Immature natural killer cell (primary cell): ENCODE measurements at places on chromosomes 5 and 9. TPM values are rescaled to one million over a fixed set of nuclear protein-coding genes. Genes with fewer than 3 reads are reported as not detected.

The SPINK4 gene
- not detected for polyA plus RNA-seq

DNA sequence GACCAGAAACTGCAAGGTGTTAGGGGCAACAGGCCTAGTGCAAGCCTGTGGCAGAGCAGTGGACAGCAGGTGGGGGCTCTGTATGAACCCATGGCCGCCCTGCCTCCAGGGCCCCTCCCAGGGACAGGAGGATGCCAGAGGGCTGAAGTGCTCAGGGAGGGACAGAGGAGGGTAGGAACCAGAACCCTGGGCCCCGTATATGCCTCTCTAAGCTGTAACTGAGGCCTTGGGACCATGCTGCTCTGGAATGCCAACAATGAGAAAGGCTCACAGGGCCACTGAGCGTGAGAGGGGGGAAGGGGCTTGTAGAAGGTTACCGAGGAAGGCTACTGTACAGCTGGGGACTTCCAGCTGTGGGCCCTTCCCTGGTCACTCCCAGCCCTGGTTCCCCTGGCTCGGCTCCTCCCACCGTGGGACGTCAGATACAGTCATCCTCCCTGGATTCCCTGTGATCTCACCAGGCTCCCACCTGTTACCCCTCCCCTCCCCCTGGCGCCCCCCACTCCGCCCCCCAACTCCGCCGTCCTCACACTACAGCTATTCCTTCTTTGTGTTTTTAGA, 21.1 kb downstream of the AQP7 start:
- no peaks in the 10 kb centered on the region for H3K27me3 ChIP-seq
- no peaks in the 10 kb centered on the region for H3K36me3 ChIP-seq
- no peaks in the 10 kb centered on the region for H3K4me1 ChIP-seq
- H3K4me3 ChIP-seq = no peak overlapping the region
- no peak overlapping the region for H3K27ac ChIP-seq

- DNase-seq = no peak
- H3K4me3 ChIP-seq = no peak overlapping the region
- H3K36me3 ChIP-seq = no peaks in the 10 kb centered on the region
Measured at GRCh38 chr9:113503131-113503541, 39.6 kb downstream of the RGS3 start.

The PRRT1B gene
- polyA plus RNA-seq = not detected

DNA sequence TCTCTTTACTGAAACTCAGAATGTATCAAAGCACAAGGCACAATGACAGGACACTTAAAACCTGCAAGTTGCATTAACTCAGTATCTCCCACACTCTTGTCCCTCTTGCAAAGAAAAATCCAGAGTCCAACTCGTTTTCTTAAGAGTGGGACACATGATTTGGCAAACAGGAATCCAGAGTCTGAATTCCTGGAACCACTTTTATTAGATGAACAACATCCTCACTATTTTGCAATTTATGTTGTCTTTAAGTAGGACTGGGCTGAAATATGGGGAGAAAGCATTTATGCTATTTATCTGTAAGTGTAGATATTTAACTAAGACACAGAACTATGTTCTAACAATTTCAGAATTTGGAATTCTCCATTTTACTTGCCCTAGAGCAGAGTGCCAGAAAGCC, 69.1 kb downstream of the ABCA1 start:
- H3K4me1 ChIP-seq = no peaks in the 10 kb centered on the region
- H3K27ac ChIP-seq = no peak overlapping the region
- H3K36me3 ChIP-seq = no peaks in the 10 kb centered on the region
- no peak for DNase-seq

DNA sequence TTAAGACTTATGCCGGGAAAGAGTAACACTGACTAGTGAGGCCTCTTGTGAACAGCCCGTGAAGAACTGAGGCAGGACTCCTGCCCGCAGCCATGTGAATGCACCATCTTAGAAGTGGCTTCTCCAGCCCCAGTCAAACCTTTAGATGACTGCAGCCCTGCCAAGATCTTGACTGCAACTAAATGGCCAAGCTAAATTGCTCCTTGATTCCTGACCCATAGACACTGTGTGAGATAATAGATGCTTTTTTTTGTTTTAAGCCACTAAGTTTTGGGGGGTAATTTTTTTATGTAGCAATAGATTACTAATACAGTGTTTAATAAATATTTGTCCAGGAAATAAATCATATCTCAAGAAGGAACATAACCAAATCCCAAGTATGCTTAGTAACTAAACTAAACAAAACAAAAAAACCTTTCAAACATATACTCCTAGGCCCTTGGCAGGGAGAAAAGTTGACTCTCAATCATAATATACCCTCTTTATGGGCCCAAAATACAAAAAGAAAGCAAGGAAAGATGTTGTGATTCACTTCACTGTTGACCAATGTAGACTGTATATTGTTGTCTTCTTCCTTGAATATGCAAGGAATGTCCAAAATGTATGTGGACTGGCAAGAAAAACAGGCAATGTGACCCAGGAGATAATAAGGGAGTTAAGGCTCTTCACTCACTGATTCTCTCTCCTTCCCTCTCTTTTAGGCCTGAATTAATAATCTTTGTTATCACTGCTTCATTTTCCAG, 79.7 kb upstream of the ZNF366 start:
- DNase-seq = no peak
- no peaks in the 10 kb centered on the region for H3K4me1 ChIP-seq
- no peaks in the 10 kb centered on the region for H3K36me3 ChIP-seq
- H3K4me3 ChIP-seq = no peak overlapping the region

The CCDC192 gene
- polyA plus RNA-seq = not detected

The SLC6A18 gene
- polyA plus RNA-seq = not detected

- no peaks in the 10 kb centered on the region for H3K36me3 ChIP-seq
- H3K27ac ChIP-seq = no peak overlapping the region
- H3K27me3 ChIP-seq = no peaks in the 10 kb centered on the region
- no peak overlapping the region for H3K4me3 ChIP-seq
- H3K4me1 ChIP-seq = peaks cover 13% of the 10 kb centered on the region
Measured at GRCh38 chr5:138468966-138469539, 3.8 kb downstream of the EGR1 start.

DNA sequence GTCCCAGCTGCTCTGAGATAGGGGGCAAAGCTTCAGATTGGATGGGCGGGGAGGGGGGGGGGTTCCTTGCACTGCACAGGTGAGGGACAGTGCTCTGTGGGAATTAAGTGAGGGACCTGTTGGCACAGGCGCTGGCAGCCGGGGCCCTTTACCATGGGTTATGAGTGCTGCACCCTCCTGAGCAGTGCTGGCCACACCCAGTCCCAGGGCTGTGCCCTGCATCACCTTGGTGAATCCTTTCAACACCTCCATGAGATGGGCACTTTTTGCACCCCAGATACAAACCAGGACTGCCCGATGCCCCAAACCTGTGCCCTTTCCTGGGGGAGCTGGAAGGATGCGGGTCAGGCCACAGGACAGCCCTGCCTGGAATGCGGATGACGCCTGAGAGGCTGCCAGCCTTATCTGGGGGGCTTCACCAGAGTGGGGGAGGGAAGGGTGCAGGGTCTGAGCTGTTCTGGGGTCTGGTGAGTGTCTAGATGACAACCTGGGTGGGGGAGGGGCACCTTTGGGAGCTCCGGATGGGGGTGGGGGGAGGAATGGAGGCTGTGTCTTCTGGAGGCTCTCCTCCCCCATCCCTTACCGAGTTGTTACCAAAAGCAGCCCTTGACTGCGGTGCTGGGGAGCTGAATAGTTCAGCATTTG, 5.2 kb downstream of the CRB2 start:
- H3K4me3 ChIP-seq = no peak overlapping the region
- no peak for DNase-seq
- H3K27me3 ChIP-seq = peaks cover 6% of the 10 kb centered on the region
- no peak overlapping the region for H3K27ac ChIP-seq

The TAF1L gene
- polyA plus RNA-seq = not detected

The ZNF608 gene
- not detected for polyA plus RNA-seq

DNA sequence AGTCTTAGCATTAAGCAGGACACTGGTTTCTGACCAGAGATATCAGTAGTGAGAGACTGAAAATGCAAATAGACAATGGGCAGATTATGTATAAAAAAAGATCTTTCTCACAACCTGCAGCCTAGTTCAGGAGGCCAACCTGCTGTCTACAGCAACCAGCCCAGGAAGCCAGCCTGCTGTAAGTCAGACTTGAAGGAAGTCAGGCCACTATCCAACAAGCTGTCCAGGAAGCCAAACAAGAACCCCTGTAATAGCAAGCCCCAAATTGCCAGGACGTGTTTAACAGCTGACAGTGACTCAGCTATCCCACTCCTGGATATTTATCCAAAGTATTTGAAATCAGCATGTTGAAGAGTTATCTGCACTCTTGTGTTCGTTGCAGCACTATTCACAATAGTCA, 121.8 kb upstream of the SPIN1 start:
- no peak overlapping the region for H3K27ac ChIP-seq
- H3K27me3 ChIP-seq = peaks cover 5% of the 10 kb centered on the region
- no peaks in the 10 kb centered on the region for H3K36me3 ChIP-seq
- no peak overlapping the region for H3K4me3 ChIP-seq
- H3K4me1 ChIP-seq = no peaks in the 10 kb centered on the region

- no peak for DNase-seq
- H3K4me3 ChIP-seq = no peak overlapping the region
- H3K27me3 ChIP-seq = no peaks in the 10 kb centered on the region
- peak overlapping the region; percentile 29 for H3K27ac ChIP-seq
Measured at GRCh38 chr5:142894315-142894714, 124.1 kb downstream of the ARHGAP26 start.

DNA sequence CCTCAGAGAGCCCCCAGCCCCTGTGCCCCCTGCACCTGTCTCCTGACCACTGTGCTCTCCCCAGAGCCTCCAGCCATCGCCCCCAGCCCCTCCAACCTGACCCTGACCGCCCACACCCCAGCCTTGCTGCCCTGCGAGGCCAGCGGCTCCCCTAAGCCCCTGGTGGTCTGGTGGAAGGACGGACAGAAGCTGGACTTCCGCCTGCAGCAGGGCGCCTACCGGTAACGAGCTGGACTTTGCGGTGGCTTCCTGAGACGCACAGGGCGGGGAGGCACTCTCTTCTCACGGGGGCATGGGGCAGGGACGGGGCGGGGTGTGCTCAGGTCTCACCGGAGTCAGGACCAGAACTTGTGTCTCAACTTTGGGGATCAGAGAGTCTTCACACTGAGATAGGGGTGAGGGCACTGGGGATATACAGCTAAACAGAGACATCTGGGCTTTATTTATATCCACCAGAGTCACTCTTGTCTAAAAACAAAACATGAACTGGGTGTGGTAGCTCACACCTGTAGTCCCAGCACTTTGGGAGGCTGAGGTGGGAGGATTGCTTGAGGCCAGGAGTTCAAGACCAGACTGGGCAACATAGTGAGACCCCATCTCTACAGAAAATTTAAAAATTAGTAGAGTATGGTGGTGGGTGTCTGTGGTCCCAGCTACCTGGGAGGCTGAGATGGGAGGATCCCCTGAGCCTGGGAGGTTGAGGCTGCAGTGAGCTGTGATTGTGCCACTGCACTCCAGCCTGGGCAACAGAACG, 46.1 kb upstream of the ASS1 start:
- DNase-seq = no peak
- H3K4me1 ChIP-seq = no peaks in the 10 kb centered on the region
- H3K27ac ChIP-seq = no peak overlapping the region

The GADD45G gene
- not detected for polyA plus RNA-seq

The SLC25A25 gene
- 8.8 TPM for polyA plus RNA-seq

DNA sequence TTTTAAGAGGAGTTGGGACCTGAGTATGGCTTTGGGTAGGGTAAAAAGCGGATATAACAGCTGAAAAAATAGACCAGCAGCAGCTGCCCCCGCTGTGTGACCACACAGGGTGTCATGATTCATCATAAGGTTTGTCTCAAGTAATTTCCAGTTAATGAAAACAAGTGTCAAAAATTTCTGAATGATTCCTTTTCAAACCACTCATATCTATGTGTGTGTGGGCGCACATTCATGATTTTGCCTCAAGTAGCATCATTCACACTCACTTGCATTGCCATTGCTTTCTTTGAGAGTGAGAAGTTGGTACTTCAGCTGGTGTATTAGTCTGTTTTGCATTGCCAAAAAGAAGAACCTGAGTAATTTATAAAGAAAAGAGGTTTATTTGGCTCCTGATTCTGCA, 12.1 kb upstream of the TNFAIP8 start:
- H3K27ac ChIP-seq = peak overlapping the region; percentile 34
- DNase-seq = peak; percentile 42
- H3K4me3 ChIP-seq = peak overlapping the region; percentile 70
- peaks cover 2% of the 10 kb centered on the region for H3K27me3 ChIP-seq

GRCh38 chr9:119280740-119281485, 88.3 kb downstream of the BRINP1 start:
- no peak overlapping the region for H3K4me3 ChIP-seq
- no peak overlapping the region for H3K27ac ChIP-seq
- H3K4me1 ChIP-seq = no peaks in the 10 kb centered on the region
- no peaks in the 10 kb centered on the region for H3K36me3 ChIP-seq
- no peak for DNase-seq
- H3K27me3 ChIP-seq = peaks cover 8% of the 10 kb centered on the region

GRCh38 chr5:151750121-151750520, 8.3 kb downstream of the ATOX1 start:
- peaks cover 60% of the 10 kb centered on the region for H3K4me1 ChIP-seq
- peaks cover 14% of the 10 kb centered on the region for H3K36me3 ChIP-seq
- H3K27ac ChIP-seq = peak overlapping the region; percentile 67
- no peak overlapping the region for H3K4me3 ChIP-seq

DNA sequence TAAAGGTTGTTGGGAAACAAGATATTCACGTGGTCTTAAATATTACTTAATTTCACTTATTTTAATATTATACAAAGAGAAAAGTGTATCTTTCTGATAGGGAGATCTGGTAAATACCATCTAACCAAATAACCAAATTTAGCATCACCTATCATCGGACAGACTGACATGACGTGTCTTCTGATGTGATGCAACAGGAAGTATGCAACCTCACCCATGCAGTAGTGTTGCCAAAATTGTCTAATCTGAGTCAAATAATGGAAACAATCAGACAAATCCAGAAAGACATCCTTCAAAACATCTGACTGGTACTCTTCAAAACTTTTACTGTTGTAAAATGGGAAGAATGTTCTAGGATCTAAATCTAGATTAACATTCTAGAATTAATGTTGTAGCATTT, 148.0 kb downstream of the FGF1 start:
- no peak overlapping the region for H3K4me3 ChIP-seq
- H3K27me3 ChIP-seq = peaks cover 5% of the 10 kb centered on the region
- no peak overlapping the region for H3K27ac ChIP-seq
- no peaks in the 10 kb centered on the region for H3K36me3 ChIP-seq
- no peaks in the 10 kb centered on the region for H3K4me1 ChIP-seq
- DNase-seq = no peak

DNA sequence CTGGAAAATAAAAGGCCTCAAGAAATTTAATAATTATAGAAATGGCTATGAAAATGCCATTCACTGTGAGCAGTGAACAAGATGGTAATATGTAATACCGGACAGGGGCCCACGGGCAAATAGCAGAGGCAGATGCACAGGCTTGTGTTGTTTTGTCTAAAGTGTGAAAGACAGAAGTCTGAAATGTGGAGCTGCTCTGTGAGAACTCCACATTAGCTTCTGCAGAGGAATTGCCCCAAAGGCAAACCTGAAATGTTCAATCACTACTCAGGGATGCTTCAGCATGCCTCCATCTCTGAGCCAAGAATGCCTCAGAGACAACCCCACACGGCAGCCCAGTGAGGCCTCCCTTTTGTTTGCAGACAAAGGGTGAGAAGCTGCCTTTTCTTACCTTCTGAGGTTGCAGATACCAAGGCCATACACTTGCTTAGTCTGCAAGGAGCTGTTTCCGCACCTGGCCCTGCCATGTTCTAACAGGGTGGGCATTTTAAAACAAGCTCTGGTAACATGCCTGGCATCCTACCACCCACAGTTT, 124.3 kb upstream of the CXCL14 start:
- no peak overlapping the region for H3K27ac ChIP-seq
- no peak for DNase-seq
- H3K27me3 ChIP-seq = no peaks in the 10 kb centered on the region

The ATP10B gene
- not detected for polyA plus RNA-seq

The NSA2 gene
- polyA plus RNA-seq = 39.1 TPM

GRCh38 chr5:6360323-6361072, 17.8 kb downstream of the MED10 start:
- no peaks in the 10 kb centered on the region for H3K27me3 ChIP-seq
- peaks cover 10% of the 10 kb centered on the region for H3K36me3 ChIP-seq
- no peak overlapping the region for H3K27ac ChIP-seq
- peaks cover 9% of the 10 kb centered on the region for H3K4me1 ChIP-seq
- H3K4me3 ChIP-seq = no peak overlapping the region
